Caudate nucleus (tissue), 63 donors: ENCODE measurements at places on chromosomes 4 and X.

DNA sequence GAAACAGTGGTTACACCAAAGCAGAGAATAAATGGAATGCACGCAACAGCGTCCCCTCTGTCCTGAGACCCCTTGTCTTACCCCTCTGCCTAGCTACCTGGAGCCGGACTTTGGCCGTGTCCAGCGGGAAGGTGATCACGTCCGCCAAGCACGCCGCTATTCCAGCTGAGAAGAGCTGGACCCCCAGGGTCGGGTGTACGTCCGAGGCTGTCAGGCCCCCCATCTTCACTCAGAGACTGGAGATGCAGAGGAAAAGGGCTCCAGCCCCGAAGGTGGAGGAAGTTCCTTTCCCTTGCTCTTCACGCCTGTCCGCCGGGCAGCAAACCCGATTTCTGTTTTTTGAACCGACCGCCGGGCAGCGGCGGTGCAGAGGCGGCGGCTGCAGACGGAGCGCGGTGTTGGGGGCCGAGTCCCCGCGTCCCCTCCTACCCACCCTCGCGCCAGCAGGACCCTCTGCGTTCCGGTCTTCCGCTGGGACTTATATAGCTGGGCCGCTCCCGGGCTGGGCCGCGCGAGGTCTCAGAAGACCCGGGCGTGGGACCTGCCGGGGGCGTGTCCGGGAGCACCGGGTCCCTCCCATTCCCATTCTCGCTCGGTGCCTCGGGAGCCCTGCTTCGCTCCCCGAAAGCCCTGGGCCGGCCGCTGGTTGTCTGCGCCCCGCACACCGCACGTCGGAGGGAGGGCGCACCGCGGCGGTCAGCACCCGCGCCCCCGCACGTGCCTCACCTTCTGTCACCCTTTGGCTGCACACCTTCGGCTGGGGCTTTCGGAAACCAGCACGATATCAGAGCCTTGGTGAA, at the start of gene UCP1:
Gene UCP1, minus strand, starts transcription at position 455 of the 800 bp plus-strand sequence. Its CDS starts 232 bp downstream, at position 223.
- no peak for DNase-seq

DNA sequence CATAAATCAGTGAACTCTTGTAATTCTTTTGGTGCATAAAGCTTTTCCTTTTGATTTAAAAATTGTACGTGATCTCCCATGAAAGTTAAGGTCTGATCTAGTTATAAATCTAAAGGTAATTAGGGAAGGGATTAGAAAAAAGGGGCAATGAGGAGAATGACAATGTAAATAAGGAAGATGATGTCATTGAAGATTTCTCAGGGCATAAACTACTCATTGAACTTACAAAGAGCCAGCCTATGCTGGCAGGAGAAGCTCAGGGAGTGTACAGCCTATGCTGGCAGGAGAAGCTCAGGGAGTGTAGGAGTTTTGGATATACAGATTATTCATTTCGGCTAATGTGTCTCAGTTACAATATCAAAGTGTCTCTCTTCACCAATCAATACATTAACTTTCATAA, 1533.5 kb upstream of the ADGRL3 start:
- no peak for DNase-seq

DNA sequence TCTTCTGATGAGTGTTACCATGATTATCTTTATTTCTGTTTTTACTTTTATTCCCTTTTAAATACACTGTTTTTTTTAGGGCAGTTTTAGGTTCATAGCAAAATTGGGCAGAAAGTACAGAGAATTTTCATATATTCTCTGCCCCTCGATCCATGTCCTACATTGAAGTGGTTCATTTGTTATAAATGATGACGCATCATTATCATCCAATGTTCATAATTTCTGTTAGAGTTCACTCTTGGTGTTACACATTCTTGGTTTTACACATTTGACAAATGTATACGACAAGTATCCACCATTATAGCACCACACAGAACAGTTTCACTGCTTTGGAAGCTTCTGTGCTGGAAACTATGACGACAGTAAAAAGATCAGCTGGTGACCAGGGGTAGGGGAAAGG, 578.1 kb upstream of the AADAT start:
- DNase-seq = no peak

DNA sequence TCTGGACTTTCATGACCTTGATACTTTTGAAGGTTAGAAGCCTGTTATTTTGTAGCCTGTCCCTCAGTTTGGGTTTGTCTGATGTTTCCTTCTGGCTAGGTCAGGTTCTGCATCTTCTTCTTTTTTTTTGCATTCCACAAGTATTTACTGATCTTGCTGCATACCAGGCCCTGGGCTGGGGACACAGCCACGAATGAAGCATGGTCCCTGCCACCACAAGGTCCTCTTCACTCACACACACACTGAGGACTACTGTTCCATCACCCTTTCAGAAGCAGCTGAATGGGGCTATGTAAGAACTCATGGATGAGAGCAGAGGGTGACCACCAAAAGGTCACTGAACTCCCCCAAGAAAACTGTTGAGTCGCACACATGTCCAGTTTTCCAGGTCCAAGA, 39.2 kb downstream of the USP11 start:
- no peak for DNase-seq

DNA sequence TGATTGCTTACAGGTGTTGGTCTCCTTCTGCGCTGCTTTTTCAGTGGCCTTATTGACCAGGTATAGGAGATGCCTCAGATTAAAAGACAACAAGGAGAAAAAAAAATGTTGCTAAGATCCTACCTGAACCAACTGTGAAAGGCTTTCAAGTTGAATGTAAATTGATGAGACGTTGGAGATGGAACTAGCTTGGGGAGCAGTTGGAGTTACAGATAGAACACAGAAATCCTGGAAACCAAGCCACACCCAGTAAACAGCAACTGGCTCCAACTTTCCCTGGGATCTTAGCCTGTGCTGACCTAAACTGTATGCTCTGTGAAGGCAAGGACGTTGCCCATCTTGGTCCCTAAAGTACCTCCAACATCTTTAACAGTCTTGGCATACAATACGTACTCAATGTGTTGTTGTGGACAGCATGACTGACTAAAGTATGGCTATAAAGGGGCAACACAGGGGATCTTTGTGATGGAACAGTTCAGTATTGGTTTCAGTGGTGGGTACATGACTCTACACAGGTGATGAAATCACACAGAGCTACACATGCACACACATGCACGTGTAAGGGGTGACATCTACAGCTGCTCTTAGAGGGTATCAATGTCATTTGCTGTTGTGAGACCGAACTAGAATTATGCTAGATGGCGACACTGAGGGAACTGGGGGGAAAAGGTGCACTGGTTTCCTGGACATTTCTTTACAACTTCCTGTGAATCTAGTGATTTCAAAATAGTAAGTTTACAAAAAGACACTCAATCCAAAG, 22.3 kb downstream of the GAB3 start:
- DNase-seq = no peak

- no peak for DNase-seq
Measured at GRCh38 chr4:89184407-89184806, 73.1 kb downstream of the TIGD2 start.

DNA sequence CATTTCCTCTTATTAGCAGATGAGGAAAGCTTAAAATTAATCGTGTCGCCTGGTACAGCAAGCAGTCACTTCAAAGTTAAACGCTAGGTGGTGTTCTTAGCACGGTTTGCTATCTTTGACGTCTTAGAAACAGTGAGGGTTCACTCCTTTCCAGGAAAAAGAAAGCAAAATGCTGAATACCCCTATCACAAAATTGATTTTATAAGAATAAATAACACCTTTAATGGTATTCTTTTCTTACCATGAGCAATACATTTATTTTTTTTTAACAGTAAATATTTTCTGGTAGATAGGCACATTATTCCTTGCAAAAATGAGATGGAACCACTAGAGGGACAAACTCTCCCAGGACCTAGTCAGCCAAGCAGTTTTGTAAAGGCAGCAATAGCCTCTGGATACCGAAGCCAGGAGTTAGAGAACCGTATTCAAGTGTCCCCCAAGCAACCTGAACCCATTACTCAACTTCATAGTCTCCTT, 153.9 kb downstream of the KDR start:
- DNase-seq = no peak

DNA sequence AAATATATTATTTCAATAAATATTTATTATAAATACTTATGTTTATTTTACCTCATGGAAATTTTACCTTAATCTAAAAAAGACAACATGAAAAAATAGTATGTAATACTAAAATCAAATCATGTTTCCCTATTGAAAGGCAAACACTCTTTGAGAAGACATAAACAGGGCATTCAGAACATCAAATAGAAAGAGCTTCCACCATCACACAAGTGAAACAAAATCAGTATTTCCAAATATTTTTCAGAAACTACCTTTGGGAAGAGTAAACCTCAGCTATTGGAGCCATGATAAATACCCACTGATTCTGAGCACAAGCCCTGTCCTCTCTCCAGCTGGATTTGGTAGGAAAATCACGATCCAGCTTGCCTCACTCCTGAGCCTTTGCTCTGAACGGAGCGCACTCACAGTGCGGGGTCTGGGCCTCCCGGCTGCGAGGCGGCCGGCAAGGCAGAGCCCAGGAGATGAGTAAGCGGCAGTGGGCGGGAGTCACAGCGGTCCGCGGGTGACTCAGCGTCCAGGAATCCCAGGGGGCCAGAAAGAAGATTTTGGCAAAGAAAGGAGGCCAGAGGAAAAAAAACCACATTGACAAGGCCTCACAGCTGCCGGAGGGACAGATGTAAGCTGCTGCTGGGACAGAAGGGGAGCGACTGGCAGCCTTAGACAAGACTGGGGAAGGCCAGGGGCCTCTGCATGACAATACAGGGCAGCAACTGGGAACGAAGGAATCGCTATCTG, 14.7 kb upstream of the ANXA5 start:
- DNase-seq = peak; percentile 49

DNA sequence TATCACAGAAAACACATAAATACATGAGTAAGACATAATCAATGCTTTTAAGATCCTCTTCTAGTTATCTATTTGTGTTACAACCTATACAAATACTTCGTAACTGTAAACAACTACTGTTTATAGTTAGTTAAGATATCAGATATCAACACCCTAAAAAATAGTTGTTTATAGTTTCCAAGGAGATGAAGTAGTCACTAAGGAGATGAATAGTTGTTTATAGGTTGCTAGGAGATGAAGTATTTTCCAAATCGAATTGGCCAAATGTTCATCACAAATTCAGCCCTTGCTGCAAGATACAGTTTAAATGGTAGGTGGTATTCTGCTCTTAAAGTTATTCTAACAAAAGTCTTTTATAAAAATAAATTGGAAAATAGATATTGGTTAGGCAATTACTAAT, 618.2 kb upstream of the PCDH10 start:
- DNase-seq = no peak

GRCh38 chr4:125677665-125678307, 363.0 kb downstream of the FAT4 start:
- DNase-seq = no peak

DNA sequence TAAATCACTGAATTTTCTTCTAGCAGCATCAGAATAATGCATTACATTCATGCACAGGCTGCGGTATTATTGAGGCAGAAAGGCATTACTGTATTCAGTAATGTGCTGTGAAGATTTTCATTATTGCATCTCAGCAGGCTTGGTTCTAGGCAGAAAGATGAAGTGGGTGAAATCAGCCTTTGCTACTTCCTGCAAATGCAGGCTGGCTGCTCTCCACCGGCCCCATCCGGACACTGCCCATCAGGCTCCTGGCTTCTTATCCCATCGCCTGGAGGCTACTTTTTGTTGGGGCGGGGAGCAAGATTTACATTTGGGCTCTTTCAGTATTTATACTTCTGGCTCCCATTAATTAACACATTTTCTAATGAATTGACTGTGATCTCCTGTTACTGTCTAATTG, 117.8 kb downstream of the FRAS1 start:
- no peak for DNase-seq

DNA sequence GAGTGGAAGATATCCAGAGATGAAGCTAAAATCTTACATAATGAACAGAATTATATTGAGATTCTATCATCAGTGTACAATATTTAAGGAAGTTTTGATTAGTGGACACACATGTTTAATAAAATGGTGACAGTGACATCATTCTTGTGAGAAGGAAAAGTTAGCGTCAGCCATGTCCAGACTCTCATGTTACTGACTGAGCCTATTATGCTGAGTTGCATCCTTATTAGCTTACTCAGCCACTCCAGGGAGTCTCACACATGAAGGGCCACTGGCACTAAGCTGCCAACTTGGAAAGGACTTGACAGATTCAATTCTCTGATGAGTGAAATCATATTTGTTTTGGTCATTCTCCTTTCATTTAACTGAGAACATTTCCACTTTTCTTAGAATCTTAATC, 170.6 kb downstream of the BANK1 start:
- no peak for DNase-seq

GRCh38 chrX:6024204-6024603, 204.5 kb downstream of the NLGN4X start:
- no peak for DNase-seq

- no peak for DNase-seq
Measured at GRCh38 chr4:78938474-78938867, 767 bp downstream of the PAQR3 start.

GRCh38 chrX:828411-828959, 197.9 kb downstream of the SHOX start:
- no peak for DNase-seq

DNA sequence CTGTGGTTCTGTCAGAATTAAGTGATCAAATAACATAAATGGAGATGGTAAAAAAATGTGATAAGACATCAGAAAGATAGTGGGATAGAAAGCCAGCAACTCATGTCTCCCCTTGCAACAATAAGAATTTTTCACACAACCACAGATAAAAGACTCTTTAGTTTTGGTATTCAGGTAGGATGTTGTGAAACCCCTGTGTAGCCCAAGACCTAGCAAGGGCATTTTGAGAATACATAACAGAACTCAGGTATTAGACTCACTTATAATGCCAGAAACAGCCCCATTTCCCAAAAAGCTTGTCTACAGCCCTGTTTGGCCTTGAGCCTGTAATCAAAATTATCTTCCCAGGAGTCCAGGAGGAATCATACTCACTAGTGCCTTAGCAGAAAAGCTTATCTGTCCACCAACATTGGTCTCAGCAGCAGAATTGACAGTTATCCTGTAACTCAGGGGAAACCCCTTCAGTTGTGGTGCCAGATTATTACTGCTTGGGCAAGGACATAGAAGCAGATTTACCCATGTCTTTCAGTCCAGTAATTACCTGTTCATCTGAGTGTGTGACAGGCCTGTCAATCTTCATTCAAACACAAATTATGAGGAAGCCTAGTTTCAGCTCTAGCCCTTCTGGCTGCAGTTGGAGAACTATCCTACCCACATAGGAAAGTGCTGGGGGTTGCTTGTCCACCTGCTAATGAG, 41.0 kb upstream of the UGT2B17 start:
- DNase-seq = no peak

GRCh38 chrX:2261831-2262667, 238.7 kb downstream of the DHRSX start:
- DNase-seq = no peak
